T-helper 2 cell (primary cell): ENCODE measurements at places on chromosomes 2 and 18.

- no peak for DNase-seq
Observed at GRCh38 chr2:197256547-197257170, 53.9 kb downstream of the ANKRD44 start.

- DNase-seq, result no peak
Observed at GRCh38 chr2:152334701-152335015, 316 bp upstream of the FMNL2 start.

DNA sequence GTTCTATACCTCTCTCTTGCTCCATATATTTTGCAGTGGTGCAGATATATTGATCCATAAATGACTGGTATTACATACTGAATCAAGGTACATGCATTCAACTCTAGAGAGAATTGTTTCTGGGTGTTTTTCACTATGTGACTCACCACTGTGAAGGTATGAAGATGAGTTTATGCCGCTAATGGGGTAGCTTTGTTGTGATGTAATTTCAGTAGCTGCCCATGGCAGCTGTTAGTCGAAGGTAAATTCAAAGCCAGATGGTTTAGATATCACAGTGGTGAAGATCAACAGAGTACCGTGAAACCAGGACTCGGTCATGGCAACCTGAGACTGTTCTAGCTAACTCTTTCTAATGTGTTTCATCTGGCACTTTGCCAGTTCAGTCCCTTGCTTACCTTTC, 50.4 kb downstream of the PKP4 start:
- DNase-seq, result no peak

DNA sequence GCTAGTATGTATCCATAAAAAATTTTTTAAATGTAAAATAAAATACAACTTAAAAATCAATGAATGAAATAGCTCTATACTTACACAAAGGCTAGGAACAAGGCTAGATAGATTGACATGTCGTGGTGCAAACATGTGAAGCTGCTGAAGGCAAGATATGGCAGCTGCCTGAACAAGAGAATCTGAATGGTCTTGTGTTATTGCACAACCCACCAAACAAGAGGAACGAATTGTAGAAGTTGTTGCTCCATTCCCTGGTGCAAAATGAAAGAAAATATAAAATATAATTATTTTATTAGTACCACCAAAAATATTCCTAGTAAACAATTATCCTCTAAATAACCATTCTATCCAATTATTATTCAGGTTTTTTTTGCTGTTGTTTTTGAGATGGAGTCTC, 46.4 kb downstream of the HEATR5B start:
- DNase-seq, result no peak

- DNase-seq, result no peak
Observed at GRCh38 chr2:119482481-119483394, 41.5 kb downstream of the SCTR start.

- DNase-seq, result no peak
Observed at GRCh38 chr2:154484338-154485099, 214.0 kb upstream of the KCNJ3 start.

DNA sequence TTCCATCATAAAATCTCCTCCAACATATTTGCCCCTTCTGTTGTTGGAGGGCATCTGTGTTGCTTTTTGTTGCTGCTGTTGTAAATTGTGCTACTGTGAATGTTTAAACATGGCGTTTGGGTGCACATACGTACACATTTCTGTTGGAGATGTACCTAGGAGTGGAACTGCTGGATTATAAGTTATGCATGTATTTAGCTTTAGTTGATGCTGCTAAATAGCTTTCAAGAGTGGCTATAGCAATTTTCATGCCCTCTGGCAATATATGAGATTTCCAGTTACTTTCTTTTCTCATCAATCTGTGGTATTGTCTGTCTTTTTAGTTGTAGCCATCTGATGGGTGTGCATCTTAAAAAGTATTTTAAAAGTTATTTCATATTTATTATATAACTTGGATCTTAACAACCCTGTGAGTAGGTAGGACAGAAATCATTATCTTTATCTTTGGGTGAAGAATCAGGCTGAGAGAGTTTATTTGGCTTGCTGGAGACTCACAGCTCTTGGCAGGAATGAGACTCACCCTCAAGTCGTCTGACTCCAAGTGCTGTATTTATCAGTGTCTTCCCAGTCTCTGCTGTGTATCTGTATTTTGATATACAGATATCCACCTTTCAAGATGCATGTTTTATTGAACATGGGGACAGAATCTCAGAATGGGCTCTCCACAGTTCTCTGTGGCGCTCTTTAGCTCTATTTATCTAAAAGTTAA, 16.9 kb downstream of the ZNF236 start:
- no peak for DNase-seq

DNA sequence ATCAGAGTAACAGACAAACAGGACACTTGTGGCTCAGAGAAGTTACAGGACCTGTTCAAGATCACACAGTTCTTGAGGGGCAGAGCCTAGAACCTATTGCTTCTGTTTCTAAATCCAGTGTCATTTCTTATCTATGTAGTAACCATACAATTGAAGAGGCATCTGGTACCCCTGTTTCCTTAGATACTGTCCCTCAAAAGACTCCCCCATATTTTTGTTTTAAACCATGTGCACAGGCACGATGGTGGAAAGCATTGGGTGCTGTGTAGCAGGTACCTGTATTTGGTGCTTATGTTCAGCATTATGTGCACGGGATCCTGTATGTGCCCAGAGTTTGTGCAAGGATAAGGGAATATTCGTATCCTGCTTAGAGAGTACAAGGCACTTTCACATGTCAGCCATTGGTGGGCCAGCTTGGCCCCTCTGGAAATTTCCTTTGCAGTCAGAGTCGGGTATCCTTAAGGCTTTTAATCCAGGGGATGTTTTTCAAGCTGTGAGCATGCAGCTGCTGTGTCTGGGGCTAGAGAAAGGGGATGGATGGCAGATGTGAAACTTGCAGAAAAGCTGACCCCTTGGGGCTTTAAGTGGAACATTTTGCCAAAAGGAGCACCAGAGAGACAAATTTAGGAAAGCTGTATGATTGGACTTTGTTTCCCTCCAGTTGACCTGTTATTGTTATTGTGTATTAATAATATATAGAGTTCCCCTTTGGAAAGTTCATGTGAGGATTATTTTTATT, 2.1 kb downstream of the LBH start:
- no peak for DNase-seq

DNA sequence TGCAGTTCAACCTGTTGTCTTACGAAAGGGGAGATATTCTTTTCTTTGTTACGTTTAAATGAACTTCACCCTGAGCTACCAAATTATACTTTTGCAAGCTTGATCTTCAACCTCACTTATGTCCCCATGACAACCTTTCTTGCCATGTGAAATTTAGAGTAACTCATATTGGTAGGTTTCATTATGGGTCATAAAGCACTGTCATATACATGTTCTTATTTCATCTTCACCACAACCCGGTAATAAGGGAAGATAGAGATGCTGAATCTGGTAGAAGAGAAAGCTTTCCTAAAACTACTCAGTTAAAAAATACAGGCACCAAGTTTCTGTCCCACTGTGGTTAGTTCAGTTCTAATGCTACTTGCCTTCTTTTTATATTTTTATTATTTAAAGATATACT, 208.5 kb upstream of the NRP2 start:
- no peak for DNase-seq

- DNase-seq, result no peak
Observed at GRCh38 chr2:133200684-133201421, 367.4 kb downstream of the NCKAP5 start.

- no peak for DNase-seq
Observed at GRCh38 chr2:234491897-234492296, 5.0 kb downstream of the ARL4C start.

DNA sequence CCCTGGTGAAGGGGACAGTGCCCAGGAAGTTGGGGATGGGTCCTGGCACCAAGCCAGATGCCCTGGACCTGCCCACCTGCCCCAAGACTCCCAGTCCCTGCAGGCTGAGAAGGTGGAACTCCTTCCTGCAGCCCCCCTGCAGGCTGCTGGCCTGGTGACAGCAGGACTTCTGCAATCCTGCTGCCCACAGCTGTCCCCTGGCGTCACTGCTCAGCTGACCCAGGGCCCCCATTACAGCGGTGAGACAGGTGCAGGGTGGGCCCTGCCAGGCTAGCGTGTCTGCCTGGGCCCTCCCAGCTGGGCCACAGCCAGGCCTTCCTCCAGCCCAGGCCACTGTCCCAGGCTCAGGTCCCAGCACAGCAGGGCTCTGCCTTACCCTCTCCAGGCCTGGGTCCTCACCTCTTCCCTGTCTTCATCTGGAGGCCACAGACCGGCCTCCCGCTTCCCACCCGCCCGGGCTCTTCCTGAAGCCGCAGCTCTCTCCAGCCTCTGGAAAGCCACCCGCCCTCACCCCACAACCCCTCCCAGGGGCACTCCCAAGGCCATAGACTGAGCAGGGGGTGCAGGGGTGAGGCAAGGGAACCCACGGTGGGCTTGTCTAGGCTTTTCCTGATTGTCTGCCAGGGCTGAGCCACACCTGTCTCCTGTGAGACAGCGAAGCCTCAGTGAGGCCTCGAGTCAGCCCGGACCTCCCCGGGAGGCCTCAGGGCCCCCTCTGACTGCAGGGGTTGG, 8.8 kb upstream of the ERFE start:
- DNase-seq, result no peak

DNA sequence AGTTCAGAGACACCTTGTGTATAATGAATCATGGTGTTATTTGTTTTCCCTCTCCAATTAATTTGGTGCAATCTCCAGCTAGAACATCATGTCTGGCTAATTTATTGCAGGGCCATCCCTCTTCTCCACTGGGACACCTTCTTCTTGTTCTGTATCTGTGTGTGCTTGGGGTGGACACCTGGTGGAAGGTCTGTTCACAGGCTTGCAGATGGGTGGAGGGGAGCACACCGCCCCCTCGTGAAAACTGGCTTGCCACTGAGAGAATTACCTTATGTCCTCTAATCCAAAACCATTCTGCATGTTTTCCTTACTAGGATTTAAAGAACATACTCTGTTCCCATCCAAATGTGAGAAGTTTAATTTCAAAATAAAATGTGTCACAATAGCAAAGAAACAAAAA, 1160.4 kb upstream of the ZEB2 start:
- no peak for DNase-seq

DNA sequence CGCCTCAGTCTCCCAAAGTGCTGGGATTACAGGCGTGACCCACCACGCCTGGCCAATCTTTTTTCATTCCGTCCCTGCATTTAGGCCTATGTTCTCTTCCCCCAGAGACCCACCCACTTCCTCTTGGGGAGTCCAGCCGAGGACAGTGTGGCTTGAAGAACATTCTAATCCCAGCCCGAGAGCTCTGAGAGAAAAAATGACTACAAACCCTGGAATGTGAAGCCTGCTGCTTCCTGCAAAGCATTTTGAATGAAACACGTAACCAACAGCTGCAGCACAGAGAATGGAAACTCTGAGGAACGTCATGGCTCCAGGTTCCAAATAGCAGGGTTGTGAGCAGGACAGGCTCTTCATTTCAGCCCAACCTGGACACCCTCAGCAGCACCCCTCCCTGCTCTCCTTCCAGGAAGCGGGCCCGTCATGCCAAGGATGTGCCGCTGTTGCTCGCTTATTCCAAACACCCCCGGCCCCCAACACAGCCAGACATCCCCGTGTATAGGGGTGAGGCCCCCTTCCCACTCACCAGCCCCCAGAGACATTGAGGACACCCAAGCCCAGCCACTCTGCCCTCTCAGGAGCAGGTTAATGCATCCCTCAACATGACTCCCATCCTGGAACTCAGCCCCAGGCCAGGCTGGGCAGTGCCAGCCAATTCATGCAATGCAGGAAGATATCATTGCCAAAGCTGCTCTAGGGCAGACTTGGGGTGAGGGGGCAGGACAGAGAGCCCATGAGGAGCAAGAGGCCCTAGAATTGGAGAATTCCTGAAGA, 139.8 kb downstream of the ZFP36L2 start:
- no peak for DNase-seq

- DNase-seq, result no peak
Observed at GRCh38 chr2:443216-443615, 155.3 kb upstream of the ALKAL2 start.

GRCh38 chr2:110713513-110714362, 18.6 kb upstream of the ACOXL start:
- no peak for DNase-seq
